ENCODE measurements at places on chromosomes 7 and 10. TPM values are rescaled to one million over a fixed set of nuclear protein-coding genes. Genes with fewer than 3 reads are reported as not detected.

DNA sequence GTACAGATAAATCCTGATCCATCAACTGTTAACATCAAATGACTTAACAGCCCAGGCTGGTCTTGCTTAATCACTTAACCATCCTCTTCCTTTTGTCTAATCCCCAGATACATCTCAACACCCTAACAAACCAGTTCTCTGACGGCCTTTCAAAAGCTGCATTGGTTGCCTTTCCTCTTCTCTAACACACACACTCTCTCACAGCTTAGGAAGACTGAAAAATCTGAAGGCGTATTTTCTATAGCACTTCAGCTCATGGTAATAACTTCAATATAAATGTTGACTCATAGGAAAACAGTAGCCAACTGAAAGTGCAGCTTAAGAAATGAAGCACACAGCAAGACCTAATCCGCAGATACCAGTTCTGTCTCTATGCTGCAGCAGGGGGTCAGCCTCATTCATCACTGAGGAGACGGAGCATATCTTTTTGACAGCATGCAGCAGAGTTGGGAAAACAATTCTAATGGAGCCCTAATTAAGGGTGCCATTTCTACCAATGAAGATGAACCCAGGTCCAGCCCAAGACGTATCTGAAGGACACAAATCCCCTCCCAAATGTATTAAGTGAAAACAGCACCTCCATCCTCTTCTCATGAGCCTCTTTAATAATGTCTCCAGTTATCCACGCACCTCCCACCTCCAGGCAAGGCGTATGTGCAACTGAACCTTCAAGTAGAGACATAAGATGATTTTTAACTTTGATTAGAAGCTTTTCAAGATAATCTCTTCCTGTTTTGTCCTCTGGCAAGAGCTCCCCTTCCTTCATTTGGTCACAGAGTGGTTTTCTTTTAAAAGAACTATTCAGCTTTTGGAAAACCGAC, 211.7 kb upstream of the NFE2L3 start:
- peaks cover 10% of the 10 kb centered on the region for H3K4me1 ChIP-seq
- no peak overlapping the region for H3K4me3 ChIP-seq
- no peaks in the 10 kb centered on the region for H3K27me3 ChIP-seq

DNA sequence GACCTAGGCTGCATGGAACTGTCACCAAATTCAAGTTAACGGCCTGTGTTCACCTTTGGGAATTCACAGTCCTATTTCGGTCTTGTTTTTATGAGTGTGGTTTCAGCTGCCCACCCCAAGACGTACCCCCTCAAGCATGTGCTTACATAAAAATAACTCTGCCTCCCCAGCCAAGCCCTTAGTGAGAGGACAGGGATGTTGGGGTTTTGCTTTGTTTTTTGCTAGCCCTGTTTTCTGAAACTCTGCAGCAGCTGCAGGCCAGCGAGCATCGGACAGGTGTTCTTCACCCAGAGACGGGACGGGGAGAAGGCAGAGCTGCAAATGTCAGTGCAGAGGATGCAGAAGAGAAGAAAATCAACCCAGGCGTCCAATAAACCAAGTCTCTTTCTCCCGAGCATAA, 13.5 kb downstream of the CHST15 start:
- H3K4me3 ChIP-seq = no peak overlapping the region
- H3K4me1 ChIP-seq = no peaks in the 10 kb centered on the region
- H3K36me3 ChIP-seq = no peaks in the 10 kb centered on the region
- DNase-seq = no peak
- no peaks in the 10 kb centered on the region for H3K27me3 ChIP-seq

DNA sequence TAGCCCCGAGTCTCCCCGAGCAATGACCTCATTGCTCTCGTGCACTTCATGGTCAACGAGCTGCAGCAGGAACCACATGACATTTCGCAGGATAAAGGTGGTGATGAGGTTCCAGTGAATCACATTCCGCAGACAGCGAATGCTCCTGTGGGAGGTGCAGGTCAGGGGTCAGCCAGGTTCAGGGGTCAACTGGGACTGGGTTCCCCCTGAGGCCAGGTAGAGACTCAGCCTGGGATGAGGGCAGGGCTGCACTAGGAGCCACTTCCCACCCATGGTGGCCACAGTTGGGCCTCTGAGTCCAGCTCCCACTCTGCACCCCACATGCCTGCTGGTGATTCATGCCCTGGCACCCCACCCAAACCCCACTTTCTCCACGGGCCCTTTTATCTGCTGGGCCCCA, 17.2 kb downstream of the CRHR2 start:
- no peak overlapping the region for H3K4me3 ChIP-seq
- DNase-seq = no peak
- H3K4me1 ChIP-seq = no peaks in the 10 kb centered on the region
- no peak overlapping the region for H3K27ac ChIP-seq
- no peaks in the 10 kb centered on the region for H3K27me3 ChIP-seq

- DNase-seq = no peak
- peaks cover 49% of the 10 kb centered on the region for H3K4me1 ChIP-seq
- no peaks in the 10 kb centered on the region for H3K27me3 ChIP-seq
- no peak overlapping the region for H3K4me3 ChIP-seq
Observed at GRCh38 chr10:21740989-21741388, 207.0 kb downstream of the MLLT10 start.

DNA sequence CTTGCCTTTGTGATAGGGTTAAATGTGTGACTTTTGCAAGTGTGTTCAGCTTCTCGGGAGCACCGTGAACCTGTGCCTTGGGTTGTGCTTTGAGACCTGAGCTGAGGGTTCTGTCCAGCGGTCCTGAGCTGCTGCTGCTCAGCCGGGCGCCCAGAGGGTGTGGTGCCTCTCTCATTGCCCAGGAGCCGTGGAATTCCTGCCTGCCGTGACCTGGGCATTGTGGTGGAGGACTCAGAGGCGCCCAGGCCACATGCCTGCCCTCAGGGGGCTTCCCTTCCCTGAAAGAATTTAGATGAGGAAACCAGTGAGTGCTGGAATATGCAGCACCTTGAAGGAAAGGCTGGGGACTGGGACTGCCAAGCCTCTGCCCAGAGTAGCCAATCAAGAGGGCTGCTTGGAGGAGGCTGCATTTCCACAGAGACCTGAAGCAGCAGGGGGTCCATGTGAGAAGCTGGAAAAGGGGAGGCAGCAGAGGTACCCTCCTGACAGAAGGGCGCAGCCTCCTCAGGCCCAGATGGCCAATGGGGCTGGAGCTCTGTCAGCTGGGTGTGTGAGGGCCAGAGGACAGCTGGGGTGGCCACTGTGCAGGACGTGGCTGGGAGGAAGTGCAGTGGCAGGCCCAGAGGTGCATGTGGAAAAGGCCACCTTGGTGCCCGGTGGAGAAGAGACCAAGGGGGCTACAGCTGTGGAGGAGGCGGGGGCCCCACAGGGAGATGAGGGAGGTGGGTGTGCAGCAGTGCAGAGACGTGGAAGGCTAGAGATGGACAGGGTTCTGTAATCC, 107.3 kb downstream of the NKX6-2 start:
- H3K27me3 ChIP-seq = no peaks in the 10 kb centered on the region
- no peak overlapping the region for H3K4me3 ChIP-seq
- no peak for DNase-seq
- no peaks in the 10 kb centered on the region for H3K4me1 ChIP-seq
- no peak overlapping the region for H3K27ac ChIP-seq

DNA sequence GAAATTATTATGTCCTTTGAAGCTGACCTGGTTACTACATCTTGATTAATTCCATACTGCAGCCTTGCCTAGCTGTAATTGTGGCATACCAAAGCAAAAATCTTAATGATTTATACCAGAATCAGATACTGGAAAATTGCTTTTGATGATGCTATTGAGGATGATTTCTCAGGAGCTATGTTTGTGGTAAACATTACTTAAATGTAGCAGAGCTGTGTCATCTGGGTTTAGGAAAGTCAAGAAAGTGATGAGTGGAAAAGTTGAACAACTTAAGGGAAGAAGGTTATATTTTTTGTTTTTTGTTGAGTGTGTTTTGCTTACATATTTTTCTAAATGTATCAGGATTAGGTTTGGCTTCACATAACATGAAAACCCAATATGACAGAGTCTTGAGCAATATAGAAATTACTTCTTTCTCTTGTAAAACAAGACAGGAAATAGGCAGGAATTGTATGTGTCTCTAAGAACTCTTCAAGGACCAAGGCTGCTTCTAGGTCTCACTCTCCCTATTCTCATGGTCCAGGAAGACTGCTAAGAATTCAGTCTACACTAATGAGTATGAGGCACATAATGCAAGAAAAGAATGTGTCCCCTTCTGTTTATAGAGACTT, 87.6 kb upstream of the MTPN start:
- H3K4me1 ChIP-seq = no peaks in the 10 kb centered on the region
- DNase-seq = no peak
- H3K4me3 ChIP-seq = no peak overlapping the region
- H3K36me3 ChIP-seq = no peaks in the 10 kb centered on the region

DNA sequence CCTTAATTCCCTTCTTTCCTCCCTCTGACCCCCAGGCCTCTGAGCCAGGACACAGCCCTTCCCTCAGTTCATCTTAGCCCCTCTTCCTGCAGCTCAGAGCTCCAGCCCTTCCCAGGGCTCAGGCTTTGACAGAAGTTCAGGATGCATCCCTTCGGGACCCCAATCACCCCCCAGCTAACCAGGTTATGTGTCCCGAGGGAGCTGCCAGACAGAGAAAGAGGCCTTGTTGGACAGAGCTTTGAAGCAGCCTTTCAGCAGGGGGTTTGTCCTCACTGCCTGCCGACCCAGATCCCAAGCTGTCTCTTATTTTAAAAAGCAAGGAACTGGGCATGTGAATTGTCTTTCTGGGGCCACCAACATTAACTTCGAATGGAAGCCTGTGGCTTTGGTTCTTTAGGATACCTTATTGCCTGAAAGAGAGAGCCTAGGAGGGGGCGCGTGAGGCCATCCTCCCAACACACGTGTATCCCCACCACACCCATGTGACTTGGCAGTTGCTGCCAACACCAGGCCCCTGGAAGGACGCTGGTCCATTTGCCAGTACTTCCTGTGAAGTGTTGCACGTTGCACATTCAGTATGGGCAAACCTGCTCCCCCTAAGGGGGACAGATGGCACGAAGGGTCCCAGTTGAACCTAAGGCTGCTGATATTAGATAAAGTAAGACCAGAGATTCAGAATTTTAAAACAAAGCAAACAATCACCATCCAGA, 858 bp downstream of the CCDC136 start:
- no peak for DNase-seq
- peaks cover 22% of the 10 kb centered on the region for H3K4me1 ChIP-seq
- no peak overlapping the region for H3K27ac ChIP-seq
- H3K36me3 ChIP-seq = no peaks in the 10 kb centered on the region
- no peak overlapping the region for H3K4me3 ChIP-seq

DNA sequence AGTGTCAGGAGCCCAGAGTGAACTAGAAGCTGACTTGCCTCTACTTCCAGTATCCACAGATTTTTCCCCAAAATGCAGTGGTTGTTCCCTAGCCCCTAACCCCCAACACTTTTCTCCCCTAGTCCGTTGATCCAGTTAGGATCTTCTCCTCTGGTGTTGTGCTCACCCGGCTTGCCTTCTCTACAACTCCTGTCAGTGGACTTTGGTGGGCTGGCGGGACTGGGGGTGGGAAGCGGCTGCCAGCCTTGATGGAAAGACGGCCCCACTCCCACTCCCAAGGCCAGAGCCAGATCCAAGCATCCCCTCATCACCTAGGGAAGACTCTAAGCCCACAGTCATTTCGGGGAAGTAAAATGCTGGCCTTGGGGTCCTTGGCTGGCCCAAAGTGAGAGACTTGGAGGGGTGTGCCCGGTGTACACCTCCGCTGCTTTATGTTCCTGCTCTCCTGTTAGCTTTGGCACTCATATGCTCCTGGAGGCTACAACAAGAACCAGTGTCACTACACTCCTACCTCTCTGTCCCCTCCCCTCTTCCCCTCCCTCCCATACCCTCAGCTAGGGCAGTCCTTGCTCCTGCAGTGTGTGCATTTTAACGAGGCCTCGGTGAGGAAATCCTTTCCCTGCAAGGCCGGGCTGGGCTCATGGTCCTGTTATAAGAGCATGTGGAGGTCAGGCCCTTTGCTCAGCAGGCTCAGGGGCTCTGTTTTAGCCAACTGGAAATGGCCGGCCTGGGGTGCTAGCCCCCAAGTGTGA, 930 bp upstream of the HOXA10 start:
- DNase-seq = no peak
- H3K36me3 ChIP-seq = no peaks in the 10 kb centered on the region
- H3K27ac ChIP-seq = no peak overlapping the region
- peaks cover 73% of the 10 kb centered on the region for H3K27me3 ChIP-seq
- no peak overlapping the region for H3K4me3 ChIP-seq

GRCh38 chr10:126628746-126629145, 41.7 kb downstream of the C10orf90 start:
- no peak overlapping the region for H3K27ac ChIP-seq
- H3K27me3 ChIP-seq = no peaks in the 10 kb centered on the region
- no peak for DNase-seq
- H3K4me3 ChIP-seq = no peak overlapping the region
- no peaks in the 10 kb centered on the region for H3K36me3 ChIP-seq

DNA sequence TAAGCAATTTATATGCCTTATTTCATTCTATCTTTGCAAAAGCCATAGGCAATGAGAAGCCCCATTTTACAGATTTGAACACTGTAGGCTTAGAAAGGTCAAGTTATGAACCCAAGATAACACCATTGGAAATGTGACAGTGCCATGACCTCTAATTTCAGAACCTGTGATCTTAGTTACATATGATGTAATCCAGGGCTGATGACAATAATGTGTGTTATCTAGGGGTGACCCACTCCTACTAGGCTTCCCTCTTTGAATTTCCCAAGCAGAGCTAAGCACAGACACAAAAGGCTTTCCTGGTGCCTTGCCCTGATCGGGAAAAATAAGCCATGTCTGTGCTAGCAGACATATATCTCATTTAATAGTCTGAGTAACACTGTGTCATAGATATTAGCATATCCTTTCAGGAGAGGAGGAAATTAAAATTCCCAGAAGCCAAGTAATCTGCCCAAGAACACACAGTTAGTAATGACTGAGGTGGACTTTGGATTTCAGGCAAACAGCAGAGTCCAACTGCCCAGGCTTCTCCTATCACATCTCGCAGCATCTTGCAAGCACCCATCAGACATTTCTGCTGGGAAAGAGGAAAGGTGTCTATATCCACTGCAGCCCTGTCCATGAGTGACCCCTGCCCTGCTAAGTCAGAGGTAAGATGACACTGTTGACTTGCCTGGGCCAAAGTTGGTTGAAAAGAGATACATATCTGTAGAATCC, 2.8 kb upstream of the TECTB start:
- no peak overlapping the region for H3K4me3 ChIP-seq
- no peaks in the 10 kb centered on the region for H3K36me3 ChIP-seq
- no peaks in the 10 kb centered on the region for H3K27me3 ChIP-seq
- no peak for DNase-seq

- H3K4me1 ChIP-seq = peaks cover 39% of the 10 kb centered on the region
- H3K27me3 ChIP-seq = no peaks in the 10 kb centered on the region
Observed at GRCh38 chr10:104300736-104301292, 31.8 kb downstream of the GSTO2 start.

NUTM2A gene
- 1.2 TPM for total RNA-seq

NDUFB8 gene
- 155 TPM for total RNA-seq

NEUROG3 gene
- not detected for total RNA-seq

EPHB6 gene
- total RNA-seq = 50.7 TPM

ZNF479 gene
- not detected for total RNA-seq

ITGB8 gene
- not detected for total RNA-seq

NPFFR1 gene
- total RNA-seq = 0.03 TPM
